K562 (cell line): ENCODE measurements at places on chromosomes 16 and 17. TPM values are rescaled to one million over a fixed set of nuclear protein-coding genes. Genes with fewer than 3 reads are reported as not detected.

The NPW gene
- total RNA-seq, result 3.1 and 4.6 TPM in 2 replicates

GRCh38 chr17:35846055-35846809 lies 22.5 kb downstream of the HEATR9 start:
- DNase-seq, result no peak

DNA sequence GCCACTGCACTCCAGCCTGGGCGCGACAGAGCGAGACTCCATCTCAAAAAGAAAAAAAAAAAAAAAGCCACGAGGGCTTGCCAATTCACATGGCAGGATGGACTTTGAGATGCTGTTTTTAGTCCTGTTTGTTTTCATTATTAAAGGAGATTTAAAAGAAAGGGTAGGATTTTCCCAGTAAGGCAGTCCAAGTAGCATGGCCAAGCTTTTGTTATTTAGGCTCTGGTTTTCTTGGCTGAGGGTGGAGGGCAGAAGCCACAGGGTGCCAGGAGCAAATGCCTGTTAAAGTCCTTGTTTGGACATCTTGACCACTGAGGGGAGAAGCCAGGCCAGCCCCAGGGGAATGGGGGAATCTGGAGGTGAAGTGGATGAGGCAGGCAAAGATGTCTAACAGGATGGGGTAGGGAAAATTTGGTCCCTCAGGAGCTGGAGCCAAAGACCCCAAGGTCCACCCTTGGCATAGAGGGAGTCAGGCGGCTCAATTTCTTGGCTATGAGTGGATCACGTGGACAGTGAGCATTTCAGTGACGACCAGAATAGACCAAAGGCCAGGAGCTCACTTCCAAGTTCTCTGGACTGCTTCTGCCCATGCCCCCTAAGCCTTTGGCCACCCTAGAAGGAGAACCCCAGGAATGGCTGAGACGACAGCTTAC lies 20.8 kb upstream of the PLLP start:
- DNase-seq, result no peak

GRCh38 chr16:30566531-30566930 lies 5.0 kb downstream of the ZNF688 start:
- no peak for DNase-seq

The ZNF319 gene
- 5.2 and 5.7 TPM in 2 replicates for total RNA-seq
